ENCODE measurements at places on chromosomes 7 and 10.

GRCh38 chr10:131856441-131857094 is 44.2 kb upstream of the PPP2R2D start:
- DNase-seq = no peak

DNA sequence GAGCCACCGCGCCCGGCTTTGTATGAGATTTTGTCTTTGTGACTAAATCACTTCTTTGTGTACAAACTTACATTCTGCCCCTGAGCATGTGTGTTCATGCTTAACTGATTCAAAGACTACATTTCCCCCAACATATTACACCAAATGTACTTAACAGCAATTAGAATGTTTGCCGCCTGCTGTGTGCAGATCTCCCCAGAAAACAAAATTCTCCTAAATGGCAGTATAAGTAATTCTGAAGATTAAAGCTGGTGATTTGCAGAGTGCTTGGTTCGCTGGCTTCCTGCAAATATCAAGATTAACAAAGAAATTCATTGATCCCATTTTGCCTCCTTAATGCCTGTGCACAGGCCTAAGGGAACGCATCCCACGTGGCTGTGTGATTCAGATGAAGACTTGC is 230.3 kb downstream of the GALNT17 start:
- DNase-seq = no peak

DNA sequence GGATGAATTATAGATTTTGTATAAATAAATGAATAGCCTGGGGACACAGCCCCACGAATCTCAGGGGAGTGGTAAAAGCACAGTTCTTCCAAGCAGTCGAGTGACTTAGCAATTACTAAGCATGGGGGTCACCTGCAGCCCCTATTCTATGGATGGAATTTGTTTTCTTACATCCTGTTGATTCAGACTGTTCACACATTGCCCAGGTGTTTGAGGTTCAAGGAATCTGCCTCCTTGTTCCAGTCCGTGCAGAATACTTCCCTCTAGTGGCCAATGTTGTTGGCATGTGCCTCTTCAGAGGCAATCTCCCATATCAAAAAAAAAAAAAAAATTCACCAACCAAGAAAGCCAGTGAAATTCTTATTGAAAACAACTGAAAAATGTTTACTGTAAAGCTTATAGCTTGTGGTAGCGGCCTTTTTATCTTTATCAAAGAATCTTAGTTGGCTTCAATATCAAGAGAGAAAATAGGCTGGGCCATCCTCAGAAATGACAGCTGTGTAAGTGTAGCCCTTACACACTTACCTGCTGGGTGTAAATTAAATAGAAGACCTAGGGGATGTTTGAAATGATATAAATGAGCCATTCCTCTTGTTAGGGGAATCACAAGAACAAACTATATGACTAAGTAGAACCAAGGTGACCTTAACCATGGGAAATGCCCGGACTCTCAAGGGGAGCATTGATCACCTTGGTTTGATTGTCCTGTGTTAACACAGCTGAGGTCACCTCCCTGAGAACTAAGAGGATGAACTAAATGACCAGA is 7.8 kb downstream of the LIPM start:
- peak; percentile 58 for DNase-seq

- DNase-seq = no peak
Observed at GRCh38 chr7:157097056-157097329, 41.7 kb upstream of the UBE3C start.

DNA sequence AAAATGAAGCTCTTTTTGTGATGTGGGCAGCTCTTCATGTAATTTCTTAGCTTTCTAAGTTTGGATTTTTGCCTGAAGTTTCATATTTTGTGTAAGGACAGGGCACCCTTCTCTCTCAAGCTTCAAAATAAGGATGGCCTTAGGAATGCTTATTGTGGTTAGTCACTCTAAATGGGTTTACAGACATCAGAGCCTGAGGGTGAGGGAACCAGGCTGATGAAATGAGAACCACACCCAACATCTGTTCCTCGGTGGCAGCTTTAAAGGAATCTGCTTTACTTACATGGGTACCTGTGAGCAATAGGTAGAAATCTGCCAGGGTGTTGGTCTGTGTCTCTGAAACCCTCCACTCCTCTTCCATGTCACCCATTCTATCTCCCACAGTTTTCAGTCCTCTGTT is 174.3 kb downstream of the EMX2 start:
- DNase-seq = no peak

DNA sequence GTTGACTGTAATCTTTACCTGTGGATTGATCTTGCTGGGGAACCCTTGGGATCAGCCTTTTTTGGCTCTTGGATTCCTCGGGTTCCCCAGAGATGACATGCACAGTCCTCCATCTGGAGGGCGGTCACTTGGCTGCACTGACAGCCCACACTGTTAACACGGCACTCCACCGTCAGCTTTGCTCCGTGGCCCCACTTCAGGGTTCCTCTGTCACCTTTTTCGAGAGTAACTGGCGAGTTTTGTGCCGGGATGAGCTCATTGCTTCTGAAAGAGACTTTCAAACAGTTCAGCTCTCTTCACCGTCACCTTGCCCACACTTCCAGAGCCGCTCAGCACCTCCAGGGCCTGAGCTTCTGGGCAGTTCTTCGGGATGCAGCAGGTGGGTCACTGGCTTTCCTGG is 42.4 kb downstream of the PROSER2 start:
- DNase-seq = no peak

GRCh38 chr7:77258014-77258413 is 58.4 kb upstream of the FGL2 start:
- peak; percentile 43 for DNase-seq

DNA sequence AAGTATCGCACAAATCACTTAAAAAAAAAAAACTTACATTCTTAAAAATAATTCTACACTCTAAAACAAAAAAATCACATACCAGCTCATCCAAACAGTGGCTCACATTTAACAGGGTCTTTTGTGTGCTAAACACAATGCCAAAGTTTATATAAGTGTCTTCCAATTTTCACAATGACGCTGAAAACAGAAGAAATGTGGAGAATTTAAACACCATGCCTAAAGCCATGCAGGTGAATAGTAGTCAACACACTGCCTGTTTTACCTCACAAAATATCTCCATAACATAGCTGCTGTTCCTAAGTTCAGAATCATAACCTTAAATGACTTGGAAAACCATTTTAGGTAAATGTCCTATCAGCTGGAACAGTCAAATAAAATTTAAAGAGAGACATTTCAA is 55.0 kb downstream of the GRB10 start:
- DNase-seq = no peak

GRCh38 chr10:44659320-44659719 is 251.8 kb upstream of the TMEM72 start:
- DNase-seq = no peak

DNA sequence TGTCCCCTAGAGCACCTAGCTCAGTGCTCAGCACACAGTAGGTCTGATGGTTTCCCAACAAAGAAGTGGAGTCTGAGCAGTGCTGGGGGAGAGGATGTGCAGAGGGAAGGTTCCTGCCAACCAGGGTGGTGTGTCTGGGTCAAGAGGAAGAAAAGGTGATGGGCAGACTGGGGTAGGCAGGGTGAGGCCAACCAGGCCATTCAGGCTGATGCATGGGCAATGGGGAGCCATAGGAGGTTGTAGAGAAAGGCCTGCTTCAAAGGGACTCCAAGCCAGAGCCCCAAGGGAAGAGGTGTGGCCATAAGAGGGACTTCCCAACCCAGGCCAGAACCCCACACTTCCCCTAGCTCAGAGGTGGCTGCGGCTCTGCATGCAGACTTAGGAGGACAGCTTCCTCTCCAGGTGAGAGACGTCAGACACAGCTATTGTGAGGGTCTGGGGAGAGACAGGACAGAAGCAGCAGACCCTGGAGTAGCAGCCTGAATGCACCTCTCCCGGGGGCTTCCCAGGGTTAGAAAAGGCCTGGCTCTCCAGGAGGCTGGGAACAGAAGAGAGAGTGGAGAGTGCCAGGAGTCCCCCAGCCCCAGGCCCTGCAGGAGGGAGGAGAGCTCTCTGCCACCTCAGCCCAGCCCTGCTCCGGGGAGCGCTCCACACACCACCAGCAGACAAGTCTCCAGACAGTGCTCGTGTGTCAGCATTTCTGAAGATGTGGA is 87.4 kb upstream of the ZMIZ1 start:
- DNase-seq = no peak

GRCh38 chr10:13834581-13835286 is 248.0 kb downstream of the PRPF18 start:
- DNase-seq = no peak

GRCh38 chr10:70551466-70551865 is 51.1 kb downstream of the PRF1 start:
- no peak for DNase-seq

GRCh38 chr10:94591461-94592205 is 46.0 kb downstream of the HELLS start:
- DNase-seq = no peak

- DNase-seq = no peak
Observed at GRCh38 chr7:57256637-57257375, 124.6 kb upstream of the ZNF479 start.

DNA sequence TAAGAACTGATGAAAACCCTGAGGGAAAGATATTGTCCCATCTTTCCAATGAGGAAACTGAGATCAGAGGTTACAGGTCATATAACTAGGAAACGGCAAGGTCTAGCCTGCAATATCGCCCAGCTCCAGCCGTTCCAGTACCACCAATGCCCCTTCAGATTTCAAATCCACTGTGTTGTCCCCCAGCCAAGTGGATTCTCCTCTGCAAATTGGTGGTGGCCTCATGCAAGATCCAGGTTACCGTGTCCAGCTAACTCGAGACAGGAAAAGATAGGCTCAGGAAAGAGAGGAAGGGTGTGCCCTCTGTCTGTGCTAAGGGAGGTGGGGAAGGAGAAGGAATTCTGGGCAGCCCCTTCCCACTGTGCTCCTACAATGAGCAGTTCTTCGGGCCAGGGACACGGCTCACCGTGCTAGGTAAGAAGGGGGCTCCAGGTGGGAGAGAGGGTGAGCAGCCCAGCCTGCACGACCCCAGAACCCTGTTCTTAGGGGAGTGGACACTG is 25.3 kb downstream of the PRSS2 start:
- DNase-seq = no peak

GRCh38 chr7:94511718-94512117 is 2.1 kb downstream of the CASD1 start:
- no peak for DNase-seq

GRCh38 chr7:51244053-51244452 is 72.6 kb downstream of the COBL start:
- DNase-seq = no peak

GRCh38 chr10:90226517-90226916 is 525.1 kb downstream of the KIF20B start:
- DNase-seq = no peak

- DNase-seq = no peak
Observed at GRCh38 chr10:52423369-52423768, 109.3 kb downstream of the DKK1 start.

- DNase-seq = no peak
Observed at GRCh38 chr10:86951184-86951761, 6.1 kb downstream of the MMRN2 start.

DNA sequence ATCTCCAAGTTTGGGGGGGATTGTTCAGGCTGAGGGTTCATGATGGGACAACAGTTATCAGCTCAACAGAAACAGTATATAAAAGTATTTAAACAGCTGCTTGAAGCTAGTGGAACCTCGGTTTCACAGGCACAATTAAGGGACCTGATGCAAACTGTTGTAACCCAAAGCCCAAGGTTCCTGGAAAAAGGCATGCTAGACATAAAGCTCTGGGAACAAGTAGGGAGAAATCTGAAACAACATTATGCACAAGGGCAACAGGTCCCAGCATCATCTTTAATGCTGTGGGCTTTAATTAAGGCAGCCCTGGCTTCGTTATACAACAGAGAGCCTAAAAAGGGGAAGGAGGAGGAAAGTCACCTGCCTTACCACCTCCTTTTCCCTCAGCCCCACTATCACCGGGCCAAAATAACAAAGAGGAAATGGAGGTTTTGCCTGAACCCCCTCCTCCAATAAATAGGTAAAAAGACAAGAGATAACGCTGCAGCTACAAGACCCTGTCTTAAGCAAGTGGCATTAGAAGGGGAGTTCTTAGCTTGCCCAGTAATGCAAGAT is 83.2 kb upstream of the GPR22 start:
- DNase-seq = no peak

- DNase-seq = no peak
Observed at GRCh38 chr10:68992636-68993440, 4.2 kb downstream of the KIFBP start.

GRCh38 chr10:15719899-15720634 is at the start of gene ITGA8:
Gene ITGA8 (minus strand): TSS chr10:15719922. CDS start chr10:15719771, 151 bp downstream.
- DNase-seq = no peak

DNA sequence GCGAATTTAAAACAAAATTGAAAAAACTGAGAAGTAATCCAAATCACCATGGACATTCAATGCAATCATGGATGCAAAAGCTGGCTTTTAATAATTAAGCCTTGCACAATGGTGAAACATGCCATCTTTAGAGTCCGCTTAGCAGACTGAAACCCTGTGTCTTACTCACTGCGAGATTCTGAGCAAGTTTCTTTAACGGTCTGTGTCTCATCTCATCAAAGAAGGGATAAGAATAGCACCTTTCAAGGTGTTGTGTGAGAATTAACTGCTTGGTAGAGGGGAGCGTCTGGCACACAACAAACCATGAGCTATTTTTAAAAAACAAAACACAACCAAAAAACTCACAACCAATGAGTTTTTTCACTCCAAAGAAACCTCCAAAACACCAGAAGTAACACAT is 21.4 kb downstream of the ACBD7 start:
- no peak for DNase-seq

- no peak for DNase-seq
Observed at GRCh38 chr7:18419456-18419855, 76.1 kb upstream of the HDAC9 start.

GRCh38 chr10:76983624-76984023 is 654.0 kb downstream of the KCNMA1 start:
- DNase-seq = no peak

DNA sequence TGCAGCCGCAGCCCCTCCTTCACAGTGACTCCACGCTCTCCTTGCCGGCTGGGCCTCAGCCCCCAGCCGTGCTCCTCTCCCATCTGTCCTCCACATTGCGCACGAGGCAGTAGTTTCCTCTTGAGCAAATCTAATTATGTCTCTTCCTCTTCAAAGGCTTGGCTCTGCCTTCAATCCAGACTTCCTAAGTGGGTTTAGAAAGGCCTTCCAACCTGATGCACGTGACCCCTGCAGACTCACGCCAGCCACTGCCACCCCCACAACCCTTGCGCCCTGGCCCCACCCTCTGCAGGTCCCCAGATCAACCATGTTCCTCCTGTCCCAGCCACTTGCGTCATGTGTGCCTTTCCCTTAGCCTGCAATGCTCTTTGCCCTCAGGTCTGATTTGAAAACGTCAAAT is 75.0 kb upstream of the ADAM12 start:
- DNase-seq = no peak

Data from AML-193 (cell line).